ENCODE measurements at places on chromosomes 6 and 20.

DNA sequence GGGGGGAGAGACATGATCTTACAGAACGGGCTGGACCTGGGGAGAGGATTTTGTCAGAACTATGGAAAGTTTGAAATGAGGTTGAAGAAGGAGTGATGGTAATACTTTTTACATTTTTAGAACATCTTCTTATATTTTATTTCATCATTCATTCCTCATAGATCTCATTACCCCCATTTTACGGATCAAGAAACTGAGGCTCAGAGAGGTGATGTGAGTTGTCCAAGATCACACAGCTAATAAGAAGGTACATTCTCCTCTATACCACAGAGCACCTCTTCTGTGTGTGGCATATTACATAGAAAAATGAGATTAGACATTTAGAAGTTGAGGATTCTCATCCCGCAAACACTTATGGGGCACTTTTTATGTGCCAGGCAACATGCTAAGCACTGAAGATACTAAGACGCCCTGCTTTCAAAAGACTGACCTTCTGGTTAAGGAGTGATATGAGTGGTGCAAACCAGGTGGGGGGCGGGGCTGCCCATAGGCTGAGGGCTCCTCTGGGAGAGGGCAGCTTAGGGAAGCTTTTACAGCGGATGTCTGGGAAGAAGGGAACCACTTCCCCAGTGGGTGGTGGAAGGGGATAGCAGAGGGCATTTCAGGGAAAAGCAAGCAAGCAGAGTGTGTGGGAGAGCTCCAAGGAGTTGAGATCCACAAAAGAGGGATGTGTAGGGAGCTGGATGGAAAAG lies 17.4 kb upstream of the RNF39 start:
- no peak for DNase-seq

- DNase-seq = no peak
These were observed 9.8 kb upstream of the BHLHE23 start for GRCh38 chr20:63016514-63017075.

- peak; percentile 25 for DNase-seq
These were observed 59.7 kb upstream of the SAMD3 start for GRCh38 chr6:130282234-130282995.

DNA sequence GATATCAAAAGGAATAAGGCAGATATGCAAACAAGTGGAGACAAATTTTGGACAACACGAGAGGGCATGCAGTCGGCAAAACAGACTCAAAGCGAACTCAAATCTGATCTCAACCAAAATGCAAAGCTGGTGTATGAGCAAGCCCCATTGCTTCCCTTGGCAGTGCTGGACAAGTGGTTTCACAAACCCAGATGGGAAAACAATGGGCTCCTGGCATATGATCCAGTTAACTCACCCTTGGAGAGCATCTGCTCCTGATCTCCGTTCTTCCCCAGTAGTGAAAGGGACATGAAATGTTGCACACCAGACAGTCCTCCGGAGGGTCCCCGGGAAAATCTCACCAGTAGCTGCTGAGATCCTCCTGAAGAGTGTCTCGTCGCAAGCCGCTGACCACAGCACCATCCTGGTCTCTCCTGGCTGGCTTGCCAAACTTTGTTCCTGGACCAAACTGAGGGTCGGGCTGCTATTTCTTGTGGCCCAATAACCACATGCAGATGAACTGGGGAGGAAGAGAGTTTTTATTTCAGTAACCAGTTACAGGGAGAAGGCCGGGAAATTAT lies 84.3 kb upstream of the THBS2 start:
- DNase-seq = no peak

DNA sequence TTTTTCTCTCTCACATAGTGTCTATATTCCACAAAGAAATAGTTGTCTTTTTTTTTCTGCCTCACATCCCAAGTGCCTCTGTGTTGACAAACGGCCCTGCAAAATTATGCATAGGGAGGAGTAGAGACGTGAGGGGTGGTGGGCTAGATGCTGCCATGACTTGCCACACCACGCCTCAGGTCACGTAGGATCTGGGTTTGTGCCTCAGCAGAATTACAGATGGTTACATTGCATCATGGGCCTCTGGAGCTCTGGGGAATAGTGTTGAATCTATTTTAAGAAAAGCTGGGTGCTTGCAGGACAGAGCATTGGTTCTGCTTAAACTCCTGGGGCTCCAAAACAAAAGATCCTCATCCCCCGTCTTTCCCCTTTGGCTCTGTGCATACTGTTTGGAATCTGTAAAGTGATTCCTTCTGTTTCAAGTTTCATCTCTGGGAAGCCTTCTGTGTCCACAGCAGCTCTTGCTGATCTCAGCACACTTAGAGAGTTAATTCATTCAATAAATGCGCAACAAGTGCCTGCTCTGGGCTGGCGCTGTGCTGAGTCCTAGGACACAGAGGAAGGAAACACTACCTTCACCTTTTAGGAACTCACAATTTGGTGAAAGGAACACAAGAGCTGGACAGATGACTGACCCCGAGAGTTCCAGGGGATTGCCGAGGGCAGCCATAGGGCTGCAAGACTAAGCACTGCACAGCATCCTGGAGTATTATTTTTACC lies 2.4 kb downstream of the FANCE start:
- no peak for DNase-seq

DNA sequence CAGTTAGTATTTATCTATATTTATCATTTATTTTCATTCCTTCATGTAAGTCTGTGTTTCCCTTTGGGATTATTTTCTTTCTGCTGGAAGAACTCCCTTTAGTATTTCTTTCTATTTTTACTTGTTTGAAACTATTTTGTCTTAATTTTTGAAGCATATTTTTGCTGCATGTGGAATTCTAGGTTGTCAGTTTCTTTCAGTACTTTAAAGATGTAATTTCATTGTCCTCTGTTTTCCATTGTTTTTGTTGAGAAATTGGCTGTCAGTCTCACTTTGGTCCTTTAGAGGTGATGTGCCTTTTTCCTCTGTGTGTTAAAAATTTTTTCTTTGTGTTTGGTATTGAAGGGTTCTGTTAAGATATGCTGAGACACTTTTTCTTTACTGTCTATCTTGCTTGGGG lies 17.1 kb downstream of the RNF182 start:
- no peak for DNase-seq

- DNase-seq = peak; percentile 28
These were observed 20.6 kb upstream of the ARHGAP18 start for GRCh38 chr6:129730477-129731165.

DNA sequence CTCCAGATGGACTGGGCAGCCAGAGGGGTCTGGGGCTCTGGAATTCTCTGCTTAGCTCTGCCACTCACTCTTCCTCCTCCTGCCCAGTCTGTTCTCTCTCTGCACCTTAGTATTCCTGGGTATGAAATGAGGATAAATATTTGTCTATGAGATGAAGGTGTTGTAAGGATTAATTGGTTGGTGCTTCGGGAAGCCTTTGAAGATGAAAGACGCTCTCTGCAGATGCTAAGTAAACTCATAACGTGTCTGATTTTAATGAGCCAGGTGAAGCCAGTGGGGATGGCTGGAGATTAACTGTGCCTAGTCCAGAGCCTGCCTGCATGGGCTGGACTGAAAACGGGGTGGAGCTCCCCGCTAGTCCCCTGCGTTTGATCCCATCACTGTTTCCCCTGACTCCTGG lies 23.1 kb upstream of the TCP11 start:
- DNase-seq = no peak

DNA sequence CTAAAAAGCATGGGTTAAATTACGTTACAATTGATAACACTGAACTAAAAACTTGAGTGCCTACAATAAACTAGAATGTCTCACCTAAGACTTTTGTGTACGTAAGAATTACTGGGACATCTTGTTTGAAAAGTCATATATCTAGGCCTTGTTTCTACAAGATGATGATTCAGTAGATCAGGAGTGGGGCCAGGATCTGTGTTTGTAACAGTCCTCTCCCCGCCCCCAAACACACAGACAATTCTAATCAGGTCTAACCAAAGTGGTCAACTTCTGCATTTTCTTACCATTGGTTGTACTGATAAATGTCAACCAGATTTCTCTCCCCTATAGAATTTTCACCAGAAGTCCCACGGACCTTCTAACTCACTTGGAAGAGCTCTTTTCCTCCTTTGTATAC lies 56.9 kb downstream of the RAMACL start:
- DNase-seq = no peak

DNA sequence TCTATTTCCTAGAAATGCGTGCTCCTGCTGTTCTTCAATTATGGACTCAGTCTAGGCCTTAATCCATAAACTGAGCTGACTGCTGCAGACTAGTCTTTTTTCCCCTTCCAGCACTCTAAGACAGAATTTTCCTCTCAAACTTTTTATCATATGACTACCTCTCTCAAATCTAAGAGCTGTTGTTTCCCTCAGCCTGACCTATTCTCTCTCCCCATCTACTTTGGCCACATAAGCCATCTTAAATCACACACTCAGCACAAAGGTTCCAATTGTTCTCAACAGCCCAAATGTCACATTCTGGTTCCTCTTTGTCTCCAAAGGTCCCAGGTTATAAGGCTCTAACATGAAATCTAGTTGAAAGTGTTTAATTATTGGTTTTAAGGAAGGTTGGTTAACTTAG lies 85.2 kb downstream of the PRSS35 start:
- no peak for DNase-seq

Data from SW480 (cell line).